Neural progenitor cell (in vitro differentiated cells): ENCODE measurements at places on chromosomes 1 and 21.

- peak; percentile 87 for DNase-seq
These were observed 8.3 kb downstream of the CDKN2C start for GRCh38 chr1:50978144-50978851.

GRCh38 chr1:177862916-177863315 lies 106.9 kb downstream of the SEC16B start:
- no peak for DNase-seq

DNA sequence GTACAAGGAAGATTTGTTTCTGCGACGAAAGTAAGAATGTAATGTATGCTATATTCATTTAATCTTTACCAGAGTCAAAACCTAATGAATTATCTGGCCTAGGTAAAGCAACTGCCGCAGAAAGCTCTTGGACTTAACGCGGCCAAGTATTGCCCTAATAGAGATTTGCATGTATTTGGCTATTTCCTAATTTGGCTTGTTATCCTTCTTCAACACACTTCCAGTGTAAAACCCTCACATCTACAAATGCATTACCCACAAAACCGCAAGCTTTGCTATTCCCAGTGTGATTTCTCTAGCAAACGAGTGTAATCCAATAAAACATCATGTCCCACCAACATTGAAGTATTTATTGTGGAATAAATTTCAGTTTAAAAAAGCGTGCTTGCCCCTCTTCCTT lies 123.8 kb upstream of the LMO4 start:
- DNase-seq: no peak

DNA sequence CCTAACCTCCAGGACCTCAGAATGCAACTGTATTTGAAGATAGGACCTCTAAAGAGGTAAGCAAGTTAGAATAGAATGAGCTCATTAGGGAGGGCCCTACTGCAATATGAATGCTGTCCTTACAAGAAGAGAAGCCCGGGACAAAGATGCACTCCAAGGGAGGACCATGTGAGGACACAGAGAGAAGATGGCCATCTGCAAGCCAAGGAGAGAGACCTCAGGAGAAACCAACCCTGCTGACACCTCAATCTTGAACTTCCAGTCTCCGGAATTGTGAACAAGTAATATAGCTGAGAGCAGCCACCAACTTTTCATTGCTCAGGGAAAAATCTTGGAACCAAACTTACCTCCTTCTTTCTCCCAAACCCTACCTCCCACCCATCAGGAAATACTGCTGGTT lies 15.0 kb upstream of the GALNT2 start:
- no peak for DNase-seq

GRCh38 chr1:31605908-31606427 lies 11.5 kb upstream of the HCRTR1 start:
- DNase-seq: no peak

GRCh38 chr1:233629305-233629935 lies 15.5 kb downstream of the KCNK1 start:
- no peak for DNase-seq

DNA sequence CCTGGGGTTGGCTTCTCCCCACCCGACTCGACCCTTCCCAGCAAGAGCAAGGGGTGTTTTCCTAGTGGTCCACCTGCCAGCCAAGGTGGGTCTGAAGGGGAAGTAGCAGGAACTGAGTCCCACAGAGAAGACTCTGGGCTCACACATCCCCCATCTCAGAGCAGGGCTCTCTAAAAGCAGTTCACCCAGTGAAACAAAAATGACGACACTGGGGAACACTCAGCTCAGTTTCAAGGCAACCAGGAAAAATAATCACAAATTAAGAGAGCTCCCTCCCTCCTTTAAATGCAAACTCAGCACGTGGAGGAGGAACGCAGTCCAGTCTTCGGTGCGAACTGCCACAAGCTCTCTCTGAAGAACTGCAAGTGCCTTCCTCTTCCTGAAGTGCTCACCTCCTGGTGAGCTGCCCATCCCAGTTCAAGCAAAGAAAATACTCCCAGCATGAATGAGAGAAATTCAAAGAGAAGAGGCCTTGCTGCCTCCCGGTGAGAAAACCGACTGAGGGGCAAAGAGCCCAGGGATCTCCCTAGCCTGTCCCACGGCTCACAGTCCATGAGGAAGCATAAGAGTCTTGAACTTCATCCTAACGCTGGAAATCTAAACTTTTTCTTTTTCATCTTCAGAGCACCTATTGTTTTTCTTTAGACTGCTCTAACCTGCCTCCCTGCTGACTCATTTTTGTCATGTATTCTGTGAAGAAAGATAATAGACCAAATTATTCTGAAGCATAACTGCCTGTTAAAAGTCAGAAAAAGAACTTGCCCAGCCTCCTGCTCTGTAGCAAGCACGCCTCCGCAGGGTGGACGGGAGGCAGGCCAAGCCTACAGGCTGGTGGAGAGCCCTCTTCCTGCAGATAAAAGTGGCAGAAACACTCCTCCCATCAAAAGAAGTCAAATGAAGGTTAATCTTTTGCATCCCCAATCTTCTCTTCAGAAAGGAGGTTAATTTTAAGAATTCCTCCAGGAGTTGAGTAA lies 281.4 kb downstream of the HHIPL2 start:
- no peak for DNase-seq

- DNase-seq: peak; percentile 24
These were observed 97.0 kb downstream of the MT1HL1 start for GRCh38 chr1:236907205-236907604.
